ENCODE measurements at places on chromosomes 3 and 15.

GRCh38 chr15:68311859-68312557, 34.5 kb downstream of the FEM1B start:
- DNase-seq = no peak

DNA sequence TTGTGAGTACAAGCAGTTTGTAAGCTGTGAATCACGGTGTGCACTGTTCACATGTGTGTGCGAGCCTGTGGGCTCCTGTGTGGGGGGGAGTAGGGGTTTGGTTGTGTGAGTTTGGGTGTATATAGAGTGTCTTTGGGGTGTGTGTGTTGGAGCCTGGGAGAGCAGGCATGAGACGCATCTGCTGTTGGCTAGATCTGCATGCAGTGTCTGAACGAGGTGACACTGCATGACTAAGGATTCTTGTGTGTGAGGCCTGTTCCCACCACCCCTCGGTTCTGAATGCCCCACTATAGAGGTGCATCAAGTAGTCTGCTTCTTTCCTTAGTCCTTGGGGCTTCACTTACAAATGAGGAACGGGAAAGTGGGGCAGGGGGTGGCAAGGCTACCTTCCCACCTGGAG, 68.4 kb downstream of the MAGEF1 start:
- no peak for DNase-seq

DNA sequence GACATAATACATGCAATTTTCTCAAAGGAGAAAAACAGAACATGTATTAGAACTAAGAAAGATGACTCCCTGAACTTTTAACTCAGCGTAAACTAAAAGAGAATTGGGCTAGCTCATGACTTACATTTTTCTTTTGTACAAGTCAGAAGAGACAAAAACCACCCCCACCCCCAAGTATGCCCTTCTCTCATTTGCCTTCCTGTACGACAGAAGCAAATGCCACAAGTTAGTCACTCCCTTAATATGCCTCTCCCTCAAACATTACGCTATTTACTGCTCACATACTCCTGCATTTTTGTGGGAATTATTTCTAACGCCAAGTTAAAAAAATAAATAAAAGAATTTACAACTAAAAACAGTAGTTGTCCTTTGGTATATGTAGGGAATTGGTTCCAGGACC, 22.0 kb downstream of the CPEB1 start:
- no peak for DNase-seq

DNA sequence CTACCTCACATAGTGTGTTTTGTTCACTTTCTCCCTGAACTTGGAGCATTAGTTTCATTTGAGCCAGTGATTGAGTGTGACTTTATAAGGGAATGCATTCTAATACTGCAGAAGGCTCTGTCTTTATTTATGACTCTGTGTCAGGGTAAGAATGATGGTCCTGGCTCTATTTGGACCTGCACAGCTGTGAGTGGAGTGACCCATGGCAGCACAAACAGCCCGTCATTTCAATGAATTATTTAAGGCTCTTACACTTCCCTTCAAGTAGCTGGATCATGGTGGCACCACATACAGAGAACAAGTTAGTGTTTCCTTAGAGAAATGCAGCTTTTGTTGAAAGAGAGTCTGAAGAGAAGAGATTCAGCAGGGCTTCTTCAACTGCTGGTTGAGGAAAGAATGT, 16.4 kb downstream of the TMEM108 start:
- no peak for DNase-seq

DNA sequence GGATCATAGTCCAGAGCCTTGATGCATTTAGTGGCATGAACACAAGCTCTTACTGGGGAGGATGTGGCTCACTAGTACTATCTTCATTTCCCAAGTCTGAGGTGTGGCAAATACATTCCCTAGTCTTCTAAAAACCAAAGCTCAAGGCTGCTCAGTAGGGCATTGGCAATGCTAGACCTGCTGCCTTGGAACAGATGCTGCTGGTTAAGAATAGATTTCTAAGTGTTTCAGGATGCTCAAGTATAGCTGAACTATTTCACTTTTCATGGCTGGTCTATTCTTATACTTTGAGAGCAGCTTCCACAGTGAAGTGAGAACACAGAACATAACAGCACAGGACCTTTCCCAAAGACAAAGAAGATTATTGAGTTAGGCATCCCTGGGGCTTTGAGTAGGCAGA, 178.8 kb downstream of the CHST2 start:
- no peak for DNase-seq

GRCh38 chr15:95394186-95395067, 936.1 kb upstream of the NR2F2 start:
- no peak for DNase-seq

DNA sequence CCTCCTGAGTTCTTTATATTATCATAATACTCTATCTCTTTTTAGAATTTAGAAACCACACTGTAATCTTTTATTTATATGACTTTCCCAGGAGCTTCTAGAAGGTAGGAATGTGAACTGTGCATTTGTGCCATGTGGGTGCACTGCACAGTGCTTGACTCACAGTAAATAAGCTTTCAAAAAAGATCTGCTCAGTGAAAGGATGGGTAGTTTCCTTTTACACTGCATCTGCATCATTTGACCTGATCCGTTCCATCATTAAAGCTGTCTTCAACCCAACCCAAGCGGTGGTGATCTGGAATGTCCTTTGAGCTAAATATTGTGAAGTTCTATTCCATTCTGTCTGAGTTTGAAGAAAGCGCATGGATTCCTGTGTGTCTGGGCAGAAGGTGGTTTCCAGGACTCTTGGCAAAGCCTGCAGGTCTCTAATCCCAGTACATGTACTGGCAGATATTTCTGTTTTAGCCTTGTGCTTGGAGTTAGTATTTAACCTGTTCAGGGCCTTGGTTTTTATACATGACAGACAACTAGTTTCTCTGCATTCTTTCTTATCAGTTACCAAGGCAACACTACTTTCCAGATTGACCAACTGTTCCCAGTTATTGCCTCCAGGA, 96.7 kb downstream of the DHX30 start:
- DNase-seq = no peak

GRCh38 chr3:155065537-155065936, 14.6 kb upstream of the MME start:
- no peak for DNase-seq

DNA sequence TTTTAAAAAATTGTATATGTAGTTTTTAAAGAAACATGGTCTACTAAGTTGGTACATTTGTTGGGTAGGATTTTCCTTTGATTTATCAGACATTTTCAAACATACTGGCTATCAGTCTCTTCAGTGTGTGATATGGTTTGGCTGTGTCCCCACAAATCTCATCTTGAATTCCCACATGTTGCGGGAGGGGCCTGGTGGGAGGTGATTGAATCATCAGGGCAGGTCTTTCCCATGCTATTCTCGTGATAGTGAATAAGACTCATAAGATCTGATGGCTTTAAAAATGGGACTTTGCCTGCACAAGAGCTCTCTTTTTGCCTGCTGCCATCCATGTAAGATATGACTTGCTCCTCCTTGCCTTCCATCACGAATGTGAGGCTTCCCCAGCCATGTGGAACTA, 121.9 kb downstream of the ABI3BP start:
- DNase-seq = no peak

DNA sequence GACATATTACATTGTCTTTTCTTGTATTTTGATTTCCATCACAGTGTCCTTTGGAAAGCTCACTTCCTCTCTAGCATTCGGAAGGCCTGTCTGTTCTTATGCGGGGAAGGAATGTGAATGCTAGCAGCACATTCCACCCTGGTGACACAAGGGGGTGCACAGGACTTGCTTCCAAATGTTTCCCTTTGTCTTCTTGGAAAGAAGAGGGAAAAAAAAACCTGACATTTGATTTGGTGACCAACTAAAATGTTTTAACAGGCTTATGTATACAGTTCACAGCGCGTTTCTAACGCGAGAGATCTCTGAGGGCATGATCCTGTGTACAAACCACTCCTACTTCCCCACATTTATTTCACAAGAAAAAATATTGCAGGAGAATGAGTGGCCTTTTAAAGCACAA, 107.6 kb upstream of the FXR1 start:
- DNase-seq = no peak
